ENCODE measurements at places on chromosomes 4 and X.

- DNase-seq, result no peak
These were observed 33.5 kb upstream of the RASSF6 start for GRCh38 chr4:73653695-73654106.

GRCh38 chr4:159035570-159035969 lies 67.3 kb upstream of the RAPGEF2 start:
- no peak for DNase-seq

- no peak for DNase-seq
These were observed 320.2 kb upstream of the CLNK start for GRCh38 chr4:11004818-11005217.

DNA sequence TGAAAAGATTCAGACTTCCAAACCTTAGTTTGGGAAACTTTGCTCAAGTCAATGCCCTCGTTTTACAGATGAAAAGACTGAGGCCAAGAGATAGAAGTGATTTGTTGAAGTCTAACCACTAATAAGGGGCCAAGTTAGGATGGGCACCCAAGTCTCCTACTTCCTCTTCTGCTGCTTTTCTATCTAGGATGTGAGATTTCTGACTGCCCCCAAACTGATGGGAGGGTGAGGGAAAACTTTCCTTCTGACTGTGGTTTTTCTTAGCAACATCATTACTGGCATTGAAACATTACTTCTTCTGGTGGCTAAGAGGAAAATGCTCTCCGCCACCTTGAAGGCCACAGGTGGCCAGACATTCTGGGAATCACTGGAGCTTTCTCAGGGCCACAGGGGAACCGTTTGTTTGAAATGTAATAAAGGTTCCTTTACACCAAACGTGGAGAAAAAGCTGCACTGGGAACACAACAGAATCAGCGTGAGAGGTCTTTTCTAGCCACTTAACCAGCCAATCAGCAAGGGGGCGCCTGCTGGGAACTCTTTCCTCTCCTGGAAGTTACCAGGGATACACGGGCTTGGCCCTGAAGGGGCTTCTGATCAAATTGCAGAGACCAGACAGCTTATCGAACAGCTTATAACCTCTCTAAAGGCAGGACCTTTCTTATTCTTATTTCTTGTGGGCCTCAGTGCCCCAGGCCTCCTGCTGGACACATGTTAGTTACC lies 115.9 kb upstream of the TEX13D start:
- no peak for DNase-seq

DNA sequence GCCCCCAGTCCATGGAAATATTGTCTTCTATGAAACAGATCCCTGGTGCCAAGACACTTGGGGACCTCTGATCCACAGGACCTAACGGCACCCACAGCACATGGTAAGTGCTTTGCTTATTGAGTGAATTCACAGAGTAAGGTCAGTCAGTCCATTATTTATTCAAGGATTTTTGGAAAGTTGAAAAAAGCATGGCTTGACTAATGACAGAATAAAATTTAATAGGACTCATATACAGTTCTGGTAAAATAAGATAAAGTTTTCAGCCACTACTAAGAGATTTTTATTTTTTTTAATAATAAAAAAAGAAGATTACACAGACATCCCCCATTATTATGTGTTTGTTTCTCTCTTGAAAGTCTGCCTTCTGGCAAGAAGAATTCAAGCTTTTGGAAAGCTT lies 490.6 kb upstream of the HS3ST1 start:
- DNase-seq, result no peak

DNA sequence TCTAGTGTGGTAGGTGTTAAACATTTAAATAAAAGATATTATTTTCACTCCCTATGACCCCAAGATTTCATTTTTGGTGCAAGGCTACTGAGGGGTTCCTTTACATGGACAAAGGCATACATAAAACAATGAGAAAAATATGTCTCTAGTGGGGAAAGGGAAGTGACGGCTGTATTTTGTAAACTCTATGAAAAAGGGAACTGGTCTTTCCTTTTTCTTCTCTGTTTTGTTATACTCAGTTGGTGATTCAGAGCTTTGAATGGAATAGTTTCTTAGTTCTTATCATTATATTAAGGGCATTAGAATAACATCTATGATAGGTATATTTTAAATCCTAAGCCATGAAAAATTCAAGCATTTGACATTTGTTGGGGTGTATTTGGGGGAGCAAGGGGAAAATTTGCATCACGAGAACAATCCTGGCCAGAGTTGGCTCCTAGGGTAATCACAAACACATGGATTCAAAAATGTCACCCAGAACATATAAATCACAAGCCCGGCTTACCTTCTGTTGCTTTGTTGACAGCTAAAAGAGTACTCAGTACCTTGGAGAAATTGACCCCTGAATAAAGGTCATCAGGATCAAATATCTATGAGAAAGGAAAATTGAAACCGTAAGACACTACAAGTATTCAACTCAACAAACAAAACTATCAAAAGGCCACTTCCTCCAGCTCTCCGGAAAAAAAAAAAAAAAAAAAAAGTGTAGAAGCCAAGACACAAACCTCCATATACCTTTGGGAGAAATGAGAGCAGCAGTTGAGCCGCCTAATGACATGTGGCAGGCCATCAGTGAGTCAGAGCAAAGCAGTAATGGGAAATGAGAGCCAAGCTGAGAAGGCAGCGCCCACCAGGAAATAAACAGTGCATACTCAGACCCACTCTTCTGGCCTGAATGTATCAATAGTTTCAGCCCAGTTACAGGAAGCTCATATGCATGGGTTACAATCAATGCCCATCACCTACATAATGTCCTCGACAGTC lies 33.4 kb downstream of the ARHGEF6 start:
- DNase-seq, result no peak
